ENCODE measurements at places on chromosomes 11 and 22. TPM values are rescaled to one million over a fixed set of nuclear protein-coding genes. Genes with fewer than 3 reads are reported as not detected.

DEUP1 gene
- total RNA-seq = not detected

OR5A1 gene
- not detected for total RNA-seq

SLC16A8 gene
- total RNA-seq = 0.33 TPM

CCDC81 gene
- total RNA-seq = 0.96 TPM

FOLR3 gene
- 0.48 TPM for total RNA-seq

PDE2A gene
- total RNA-seq = 85.9 TPM

IFTAP gene
- 14.7 TPM for total RNA-seq

OR51E2 gene
- total RNA-seq = not detected

HPS4 gene
- total RNA-seq = 43.6 TPM

TYR gene
- not detected for total RNA-seq

CSF2RB gene
- total RNA-seq = 3.3 TPM

LRP4 gene
- 6.4 TPM for total RNA-seq
